GM04503 (cell line): ENCODE measurements at places on chromosomes 7 and 10.

- DNase-seq: no peak
Measured at GRCh38 chr10:86734207-86734988, 22.0 kb upstream of the BMPR1A start.

- no peak for DNase-seq
Measured at GRCh38 chr10:79158402-79159097, 89.8 kb downstream of the ZMIZ1 start.

DNA sequence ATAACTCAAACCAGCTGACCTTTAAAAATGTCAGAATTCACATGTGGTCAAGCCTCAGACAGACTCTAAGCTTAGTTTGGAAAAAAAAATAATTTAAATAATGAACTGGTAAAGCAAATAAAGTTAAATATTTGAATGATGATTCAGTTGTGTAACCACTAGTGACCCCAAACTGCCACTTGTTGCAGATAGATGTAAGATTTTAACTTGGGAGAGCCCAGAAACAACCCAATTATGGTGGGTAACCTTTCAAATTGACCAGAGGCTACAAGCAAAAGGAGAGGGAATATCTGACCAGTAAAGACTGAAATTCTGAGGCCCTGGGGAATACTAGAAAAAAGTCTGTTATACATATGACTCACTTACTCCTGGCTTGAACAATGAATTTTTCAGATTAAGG lies 268.1 kb downstream of the HPSE2 start:
- DNase-seq: no peak

DNA sequence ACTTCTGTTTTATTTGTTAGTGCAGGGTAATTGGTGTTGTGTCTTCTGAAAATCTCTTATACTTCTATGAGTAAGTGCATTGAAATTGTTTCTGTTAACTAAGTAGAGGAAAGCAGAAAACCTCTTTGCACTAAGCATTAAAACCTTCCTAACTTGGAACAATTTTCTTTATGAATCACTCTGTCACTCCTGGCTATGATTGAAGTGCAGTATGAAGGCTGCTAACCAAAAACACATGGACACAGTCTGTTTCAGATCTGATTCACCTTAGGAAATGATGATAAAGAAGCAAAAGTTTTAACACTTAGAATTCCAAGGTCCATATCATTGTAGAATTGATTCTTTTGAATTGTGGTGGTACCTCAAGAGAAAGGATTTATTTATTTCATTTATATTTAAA lies 41.9 kb downstream of the MET start:
- peak; percentile 47 for DNase-seq

DNA sequence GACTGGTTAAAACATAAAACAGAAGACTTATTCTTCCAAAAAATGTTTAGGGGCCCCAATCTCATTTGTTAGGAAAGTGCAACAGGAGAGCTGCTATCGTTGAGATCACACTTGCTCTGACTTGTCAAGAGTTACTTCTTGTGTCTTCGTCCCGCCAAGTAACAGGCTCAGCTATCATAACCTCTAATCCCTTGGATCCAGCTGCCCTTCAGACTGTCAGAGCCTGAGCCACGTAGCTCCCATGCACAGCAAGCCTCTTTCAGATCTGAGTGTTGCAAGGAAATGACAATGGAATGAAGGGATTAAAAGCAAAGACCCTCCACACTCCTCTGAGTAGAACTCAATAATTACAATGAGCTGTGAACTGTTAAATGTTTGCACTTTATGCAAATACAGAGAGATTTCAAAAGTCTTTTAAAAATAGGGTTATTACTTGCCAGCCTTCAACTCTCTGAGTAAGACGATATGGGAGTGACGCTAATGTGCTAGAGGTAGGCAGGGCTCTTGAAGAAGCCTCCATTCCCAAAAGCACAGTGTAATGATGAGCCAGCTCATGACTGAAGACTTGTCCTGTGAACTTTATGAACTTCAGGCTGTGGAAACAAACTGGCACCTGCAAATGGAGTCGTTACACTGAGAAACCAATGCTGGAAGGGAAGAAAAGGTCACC lies 28.4 kb upstream of the CDK13 start:
- no peak for DNase-seq

DNA sequence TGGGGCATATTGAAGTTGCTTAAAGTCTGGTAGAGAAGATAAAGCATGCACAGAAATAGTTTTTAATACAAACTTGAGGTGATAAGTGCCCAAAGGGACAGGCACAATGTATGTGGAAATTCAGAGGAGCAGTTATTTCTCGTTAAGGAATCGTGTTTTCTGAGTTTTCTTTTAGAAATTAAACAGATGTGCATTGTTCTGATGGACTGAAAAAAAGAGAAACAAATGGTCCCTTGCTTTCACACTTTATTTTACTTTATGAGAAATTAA lies 45.6 kb downstream of the CNNM2 start:
- DNase-seq: no peak

DNA sequence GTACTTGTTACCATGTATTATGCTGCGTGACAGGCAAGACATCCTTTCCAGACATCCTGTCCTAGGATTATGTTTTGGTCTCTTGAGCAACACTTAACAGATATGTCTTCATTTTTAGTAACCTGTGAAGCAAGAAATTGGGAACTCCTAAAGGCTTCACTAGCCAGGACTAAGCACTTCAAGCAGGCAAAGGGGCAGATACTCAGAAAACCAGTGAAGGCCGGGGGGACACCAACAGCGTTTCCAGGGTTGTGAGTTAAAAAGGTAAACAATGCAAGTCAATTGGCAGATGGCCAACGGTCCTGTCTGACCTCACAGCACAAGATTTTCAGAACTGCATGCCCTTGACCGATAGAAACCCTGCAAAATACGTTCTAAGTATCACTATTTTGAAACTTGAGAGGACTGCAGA lies 77.6 kb upstream of the SFMBT2 start:
- DNase-seq: no peak

- DNase-seq: no peak
Measured at GRCh38 chr7:64654796-64655548, 11.0 kb upstream of the ZNF107 start.

GRCh38 chr10:84256510-84257342 lies 11.9 kb downstream of the RGR start:
- DNase-seq: no peak

DNA sequence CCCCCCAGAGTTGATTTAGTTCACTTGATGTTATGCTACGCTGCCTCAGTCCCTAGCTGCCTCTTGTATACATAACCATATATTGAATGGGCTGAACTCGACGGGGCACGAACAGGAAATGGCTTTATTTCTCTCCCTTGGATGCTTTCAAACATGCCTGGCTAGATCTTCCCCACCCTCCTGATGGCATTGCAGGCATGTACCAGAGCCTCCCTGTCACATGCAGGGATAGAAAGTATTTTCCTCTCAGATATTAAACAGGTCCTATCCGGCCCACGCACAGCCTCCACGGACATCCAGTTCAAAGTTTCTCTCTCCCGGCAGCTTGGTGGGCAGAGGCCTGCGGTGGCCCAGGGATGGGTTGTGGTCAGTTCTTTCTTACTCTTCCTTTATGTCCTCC lies 422.1 kb downstream of the RPS24 start:
- DNase-seq: no peak

GRCh38 chr7:50661345-50662040 lies 96.3 kb upstream of the DDC start:
- DNase-seq: no peak

GRCh38 chr7:115676080-115676479 lies 354.5 kb downstream of the TFEC start:
- no peak for DNase-seq

- DNase-seq: no peak
Measured at GRCh38 chr10:31508882-31509281, 189.9 kb downstream of the ZEB1 start.

DNA sequence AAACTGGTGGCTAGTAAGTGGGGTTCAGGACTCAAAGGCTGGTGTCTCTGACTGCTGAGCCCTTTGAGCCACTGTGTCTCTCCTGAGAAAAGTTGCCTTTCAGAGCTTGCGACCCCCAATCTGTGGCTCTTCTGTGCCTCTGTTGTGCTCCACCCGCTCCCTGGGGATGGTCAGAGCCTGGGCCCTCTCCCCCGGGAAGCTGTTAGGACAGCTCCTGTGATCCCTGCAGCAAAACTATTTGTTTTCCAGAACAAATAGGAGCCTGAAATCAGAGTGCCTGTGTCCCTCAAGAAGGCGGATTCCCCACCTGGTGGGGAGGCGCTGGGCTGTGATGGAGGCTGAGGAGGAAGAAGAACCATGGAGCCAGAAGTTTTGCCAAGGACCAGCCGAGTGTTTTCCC lies 56.4 kb upstream of the MXI1 start:
- DNase-seq: no peak

GRCh38 chr10:120437541-120437940 lies 19.5 kb upstream of the PLPP4 start:
- no peak for DNase-seq

DNA sequence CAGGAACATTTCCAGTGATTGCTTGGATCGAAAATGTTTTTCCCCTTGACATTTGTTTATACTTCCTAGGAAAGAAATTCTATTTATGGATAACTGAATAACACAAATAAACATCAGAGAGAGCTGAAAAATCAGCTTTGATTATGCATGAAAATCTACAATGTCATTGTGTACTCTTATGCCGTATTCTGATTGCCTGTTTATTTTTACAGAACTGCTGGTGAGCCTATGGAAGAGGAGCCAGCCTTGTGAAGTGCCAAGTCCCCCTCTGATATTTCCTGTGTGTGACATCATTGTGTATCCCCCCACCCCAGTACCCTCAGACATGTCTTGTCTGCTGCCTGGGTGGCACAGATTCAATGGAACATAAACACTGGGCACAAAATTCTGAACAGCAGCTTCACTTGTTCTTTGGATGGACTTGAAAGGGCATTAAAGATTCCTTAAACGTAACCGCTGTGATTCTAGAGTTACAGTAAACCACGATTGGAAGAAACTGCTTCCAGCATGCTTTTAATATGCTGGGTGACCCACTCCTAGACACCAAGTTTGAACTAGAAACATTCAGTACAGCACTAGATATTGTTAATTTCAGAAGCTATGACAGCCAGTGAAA lies 121.5 kb downstream of the TWIST1 start:
- no peak for DNase-seq

- no peak for DNase-seq
Measured at GRCh38 chr10:70561070-70561469, 41.5 kb downstream of the PRF1 start.

GRCh38 chr7:110421490-110422241 lies 669.3 kb upstream of the LRRN3 start:
- DNase-seq: no peak

- DNase-seq: no peak
Measured at GRCh38 chr7:2805213-2805944, 38.7 kb downstream of the GNA12 start.

GRCh38 chr10:51654918-51655317 lies 44.5 kb downstream of the CSTF2T start:
- no peak for DNase-seq

GRCh38 chr7:139924461-139924860 lies 95.4 kb downstream of the TBXAS1 start:
- DNase-seq: no peak

- DNase-seq: no peak
Measured at GRCh38 chr7:46192271-46192670, 271.2 kb upstream of the IGFBP3 start.

DNA sequence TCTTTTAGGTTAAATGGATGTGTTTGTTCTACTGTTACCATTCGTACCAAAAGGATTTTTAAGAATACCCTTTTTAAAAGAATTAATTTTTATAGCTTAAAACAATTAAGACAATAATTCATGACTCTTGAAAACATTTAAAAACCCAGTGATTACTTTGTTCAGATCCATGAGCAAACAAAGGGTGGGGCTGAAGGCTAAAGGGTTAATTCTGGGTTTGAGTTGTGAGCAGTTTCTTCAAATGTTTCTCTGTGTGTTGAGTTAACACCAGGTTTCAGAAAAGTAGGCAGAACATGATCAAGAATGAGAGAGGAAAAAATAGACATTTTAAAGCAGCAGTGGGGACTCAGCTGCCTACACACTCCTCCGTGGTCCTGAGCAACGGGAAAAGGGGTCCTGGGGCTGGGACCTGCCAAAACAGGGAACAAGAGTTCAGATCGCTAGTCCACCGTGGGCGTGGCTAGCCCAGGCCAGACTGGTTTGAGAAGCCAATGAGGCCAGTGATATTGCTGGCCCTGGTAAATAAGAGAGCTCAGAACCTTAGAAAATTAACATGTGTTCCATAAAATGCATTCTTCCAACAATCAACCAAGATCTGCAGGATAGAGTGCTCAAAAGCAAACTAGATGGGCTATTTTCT lies 14.9 kb upstream of the EZH2 start:
- no peak for DNase-seq

- no peak for DNase-seq
Measured at GRCh38 chr7:50448823-50449222, 1.3 kb downstream of the FIGNL1 start.

DNA sequence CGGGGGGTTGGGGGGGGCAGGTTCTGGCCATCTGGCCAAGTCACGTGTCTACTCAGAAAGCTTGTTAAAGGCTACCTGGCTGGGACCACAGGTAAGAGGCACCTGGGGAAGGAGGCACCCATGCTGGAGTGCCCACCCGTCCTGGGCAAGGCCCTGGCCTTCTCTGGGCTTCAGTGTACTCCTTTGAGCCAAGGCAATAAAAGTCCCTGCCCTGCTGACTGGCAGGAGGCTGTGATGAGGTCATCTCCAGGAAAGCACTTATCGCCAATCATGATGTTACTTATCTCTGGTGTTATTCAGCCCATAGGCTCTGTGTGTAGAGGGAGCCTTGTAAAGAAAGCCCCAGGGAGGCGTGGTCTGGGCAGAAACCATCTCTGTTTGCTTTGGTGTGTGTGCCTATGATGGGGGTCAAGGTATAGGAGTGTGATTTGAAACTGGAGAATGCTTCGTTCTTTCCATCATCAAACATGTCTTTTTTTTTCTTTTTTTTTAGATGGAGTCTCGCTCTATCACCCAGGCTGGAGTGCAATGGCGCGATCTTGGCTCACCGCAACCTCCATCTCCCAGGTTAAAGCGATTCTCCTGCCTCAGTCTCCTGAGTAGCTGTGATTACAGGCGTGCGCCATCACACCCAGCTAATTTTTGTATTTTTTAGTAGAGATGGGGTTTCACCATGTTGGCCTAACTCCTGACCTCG lies 2.5 kb upstream of the CLDN4 start:
- DNase-seq: no peak

GRCh38 chr7:24923172-24923865 lies 56.7 kb downstream of the OSBPL3 start:
- DNase-seq: no peak

- no peak for DNase-seq
Measured at GRCh38 chr7:143439866-143440265, 3.4 kb upstream of the TAS2R60 start.

DNA sequence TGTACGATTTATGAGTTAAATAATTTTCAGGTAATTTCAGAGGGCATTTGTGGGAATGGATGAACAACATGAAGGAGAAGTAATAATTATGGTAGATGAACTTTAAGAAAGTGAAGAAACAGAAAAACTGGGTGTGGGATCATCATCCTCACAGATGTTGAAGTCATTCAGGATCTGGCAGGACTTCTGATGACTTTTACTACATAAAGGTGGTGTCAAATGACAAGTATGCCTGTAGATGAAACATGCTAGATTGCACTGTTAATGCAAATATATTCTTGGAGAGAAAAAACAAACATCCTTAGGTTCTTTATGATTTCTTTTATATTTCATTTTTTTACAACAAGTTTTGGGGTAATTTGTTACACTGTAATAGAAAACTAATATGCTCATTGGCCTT lies 230.2 kb downstream of the PCLO start:
- no peak for DNase-seq

- no peak for DNase-seq
Measured at GRCh38 chr10:48902096-48902495, 37.5 kb downstream of the LRRC18 start.

- DNase-seq: no peak
Measured at GRCh38 chr10:13158401-13158800, 3.0 kb upstream of the MCM10 start.
